Natural killer cell treated with Interleukin-12 subunit alpha and Interleukin-12 subunit beta and Interleukin-15 and Interleukin-18, amount 100 ng/mL, for 72 hours (primary cell): ENCODE measurements at places on chromosomes 12 and 14.

GRCh38 chr12:47698055-47698454, 7.8 kb downstream of the RPAP3 start:
- no peak for DNase-seq

GRCh38 chr12:27807063-27807703, 27.1 kb upstream of the MANSC4 start:
- DNase-seq, result no peak

GRCh38 chr12:108975024-108975593, 45.8 kb downstream of the SVOP start:
- no peak for DNase-seq

DNA sequence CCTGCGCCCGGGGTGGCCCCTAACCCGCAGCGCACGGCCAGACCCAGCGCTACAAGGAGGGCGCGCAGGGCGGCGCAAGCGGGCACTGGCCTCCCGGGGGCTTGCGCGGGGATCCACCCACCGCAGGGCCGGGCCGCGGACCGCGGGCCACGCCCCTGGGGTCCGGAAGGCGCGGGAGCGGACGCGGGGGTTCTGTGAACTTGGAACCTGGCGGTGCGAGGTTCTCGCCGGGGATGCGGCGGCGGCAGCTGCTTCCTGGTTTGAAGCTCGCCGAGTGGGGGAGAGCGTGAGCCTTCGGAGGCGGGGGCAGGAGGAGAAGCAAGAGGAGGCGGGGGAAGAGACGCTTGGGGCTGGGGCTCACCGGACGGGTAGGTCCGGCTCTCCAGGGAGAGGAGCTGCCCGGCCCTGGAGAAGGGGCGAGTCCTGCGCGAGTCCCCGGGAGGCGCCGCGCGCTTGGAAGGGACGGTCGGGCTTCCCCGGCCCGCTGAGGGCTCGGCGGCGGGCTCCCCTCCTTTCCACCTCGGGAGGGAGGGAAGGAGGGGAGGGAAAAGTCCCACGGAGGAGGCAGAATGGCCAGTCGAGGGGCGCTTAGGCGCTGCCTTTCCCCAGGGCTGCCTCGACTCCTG, at the start of gene PRKCH:
Gene PRKCH, plus strand, starts transcription at position 195 of the 626 bp plus-strand sequence. CDS start 523 bp downstream, outside the sequence.
- DNase-seq, result peak; percentile 93

DNA sequence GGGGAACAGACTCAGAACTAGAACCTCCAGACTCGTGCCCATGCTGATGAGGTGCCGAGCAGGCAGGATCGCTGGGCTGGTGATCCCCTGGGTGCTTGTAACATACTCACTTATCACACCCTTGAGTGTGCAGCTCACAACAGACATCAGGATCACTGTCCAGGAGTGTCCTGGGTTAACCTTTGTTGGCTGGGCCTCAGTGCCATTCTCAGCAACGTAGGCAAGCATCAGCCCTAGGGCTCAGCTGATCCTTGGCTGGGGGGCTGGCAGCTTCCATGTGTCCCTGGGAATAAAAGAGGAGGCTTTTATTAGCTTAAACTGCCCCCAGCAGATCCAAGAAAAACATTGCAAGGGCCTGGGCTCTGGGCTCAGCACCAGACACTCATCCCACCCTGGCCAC, 1.6 kb downstream of the TMEM229B start:
- DNase-seq, result no peak

GRCh38 chr14:54686219-54686870, 119.4 kb downstream of the SAMD4A start:
- DNase-seq, result no peak

GRCh38 chr12:29320295-29321085, 60.5 kb downstream of the ERGIC2 start:
- no peak for DNase-seq
